ENCODE measurements at places on chromosomes 5 and 9.

DNA sequence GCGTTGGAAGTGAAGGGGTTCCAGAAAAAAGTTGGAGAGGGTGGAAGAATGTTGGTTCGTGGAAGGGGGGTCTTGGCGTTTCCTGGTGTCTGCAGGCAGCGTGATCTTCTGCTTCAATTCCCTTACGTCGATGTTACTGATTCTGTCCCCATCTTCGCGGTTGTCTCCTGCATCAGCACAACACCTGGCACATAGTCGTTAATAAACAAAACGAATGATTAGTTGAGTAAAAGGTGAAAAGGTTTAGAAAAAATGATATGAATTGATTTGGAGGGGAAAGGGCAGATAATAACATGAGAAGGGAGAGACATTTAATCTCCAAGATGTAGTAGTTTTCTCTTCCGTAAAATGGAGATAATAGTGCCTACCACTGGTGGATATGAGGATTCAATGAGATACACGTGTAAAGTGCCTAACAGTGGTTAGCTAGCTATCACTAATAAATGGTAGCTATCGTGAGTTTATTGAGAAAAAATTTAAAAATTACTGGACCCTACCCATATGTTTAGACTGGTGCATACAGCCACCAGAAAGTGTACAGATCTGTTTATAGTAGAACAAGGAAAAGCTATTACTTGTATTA is 556 bp downstream of the MTREX start:
- peak; percentile 8 for DNase-seq

- DNase-seq, result no peak
These were observed 122.0 kb downstream of the DAB2IP start for GRCh38 chr9:121773286-121773953.

- peak; percentile 91 for DNase-seq
These were observed 7.2 kb downstream of the SOWAHA start for GRCh38 chr5:132820162-132820754.

DNA sequence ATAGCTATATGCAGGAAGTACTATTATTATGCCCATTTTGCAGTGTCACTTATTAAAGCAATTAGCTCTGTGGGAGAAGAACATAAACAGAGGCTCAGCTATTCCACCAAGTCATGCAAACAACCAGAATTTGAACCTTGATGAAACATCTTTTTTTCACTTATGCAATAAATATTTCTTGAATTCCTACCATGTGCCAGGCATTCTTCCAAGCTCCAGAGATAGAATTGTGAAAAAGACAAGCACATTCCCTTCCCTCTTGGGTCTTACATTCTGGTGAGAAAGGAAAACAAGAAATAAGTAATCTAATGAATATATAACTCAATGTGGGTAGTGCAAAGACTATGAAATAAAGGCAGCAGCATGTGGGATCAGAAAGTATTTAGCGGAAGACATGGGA is 32.1 kb upstream of the ADRB2 start:
- DNase-seq, result no peak

DNA sequence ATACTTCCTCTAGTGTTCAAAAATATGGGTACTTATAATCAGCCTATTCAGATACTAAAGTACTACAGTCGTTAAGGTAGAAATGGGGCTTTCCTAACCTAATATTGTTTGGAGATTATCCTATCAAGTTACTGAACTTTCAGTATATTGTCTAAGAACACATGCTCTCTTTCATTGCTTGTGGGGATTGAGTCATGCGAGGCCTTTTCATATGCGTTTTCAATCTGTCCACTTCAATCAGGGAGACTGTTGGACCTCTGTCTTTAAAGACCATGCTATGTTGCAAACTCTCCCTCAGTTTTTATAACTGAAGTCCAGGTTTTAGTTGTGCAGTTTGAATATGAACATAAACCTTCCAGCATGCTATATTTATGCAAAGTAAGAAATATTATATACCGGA is 15.0 kb downstream of the PRR16 start:
- no peak for DNase-seq
